ENCODE measurements at places on chromosomes 5 and 9. TPM values are rescaled to one million over a fixed set of nuclear protein-coding genes. Genes with fewer than 3 reads are reported as not detected.

DNA sequence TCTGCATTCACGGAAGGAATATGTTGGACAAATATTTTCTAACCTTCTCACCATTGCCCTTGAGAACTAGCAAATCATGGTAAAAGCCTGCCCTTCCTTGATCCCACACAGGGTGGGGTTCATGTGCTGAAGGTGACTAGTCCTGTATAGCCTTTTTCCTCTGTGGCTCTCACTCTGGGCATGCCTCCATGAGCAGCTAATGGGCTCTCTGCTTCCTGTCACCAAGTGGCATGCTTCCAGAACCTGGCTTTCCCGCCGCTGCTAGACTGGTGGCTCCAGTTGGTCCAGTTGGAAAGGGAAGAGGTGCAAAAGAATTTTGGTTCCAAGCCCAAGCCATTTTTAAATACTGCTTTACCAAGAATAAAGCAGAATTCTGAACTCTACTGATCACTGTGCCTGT, 35.5 kb downstream of the FBXO10 start:
- no peak for DNase-seq
- no peaks in the 10 kb centered on the region for H3K4me1 ChIP-seq
- H3K36me3 ChIP-seq: peaks cover 7% of the 10 kb centered on the region
- H3K4me3 ChIP-seq: no peak overlapping the region
- no peaks in the 10 kb centered on the region for H3K27me3 ChIP-seq

Gene C9
- polyA plus RNA-seq: 656 TPM

DNA sequence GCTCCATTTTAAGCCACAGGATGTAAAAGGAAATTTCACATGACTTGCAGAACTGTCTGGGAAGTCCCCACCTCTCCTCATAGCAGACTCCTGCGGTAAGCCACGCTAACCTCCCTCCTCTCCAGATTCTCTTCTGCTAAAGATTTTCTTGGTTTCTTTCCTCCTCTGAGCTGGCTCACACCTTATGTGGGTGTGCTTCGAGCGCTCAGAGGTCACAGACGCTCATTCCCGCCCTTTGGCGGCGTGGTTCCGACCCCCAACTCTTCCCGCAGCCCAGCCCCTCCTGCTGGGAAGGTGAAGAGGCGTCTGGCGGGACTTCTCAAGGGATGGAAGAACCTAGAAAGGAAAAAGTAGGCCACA, 32.9 kb upstream of the CDK20 start:
- no peaks in the 10 kb centered on the region for H3K4me1 ChIP-seq
- H3K27me3 ChIP-seq: no peaks in the 10 kb centered on the region
- H3K36me3 ChIP-seq: no peaks in the 10 kb centered on the region
- no peak overlapping the region for H3K27ac ChIP-seq
- no peak overlapping the region for H3K4me3 ChIP-seq

Gene MARCHF11
- not detected for polyA plus RNA-seq

DNA sequence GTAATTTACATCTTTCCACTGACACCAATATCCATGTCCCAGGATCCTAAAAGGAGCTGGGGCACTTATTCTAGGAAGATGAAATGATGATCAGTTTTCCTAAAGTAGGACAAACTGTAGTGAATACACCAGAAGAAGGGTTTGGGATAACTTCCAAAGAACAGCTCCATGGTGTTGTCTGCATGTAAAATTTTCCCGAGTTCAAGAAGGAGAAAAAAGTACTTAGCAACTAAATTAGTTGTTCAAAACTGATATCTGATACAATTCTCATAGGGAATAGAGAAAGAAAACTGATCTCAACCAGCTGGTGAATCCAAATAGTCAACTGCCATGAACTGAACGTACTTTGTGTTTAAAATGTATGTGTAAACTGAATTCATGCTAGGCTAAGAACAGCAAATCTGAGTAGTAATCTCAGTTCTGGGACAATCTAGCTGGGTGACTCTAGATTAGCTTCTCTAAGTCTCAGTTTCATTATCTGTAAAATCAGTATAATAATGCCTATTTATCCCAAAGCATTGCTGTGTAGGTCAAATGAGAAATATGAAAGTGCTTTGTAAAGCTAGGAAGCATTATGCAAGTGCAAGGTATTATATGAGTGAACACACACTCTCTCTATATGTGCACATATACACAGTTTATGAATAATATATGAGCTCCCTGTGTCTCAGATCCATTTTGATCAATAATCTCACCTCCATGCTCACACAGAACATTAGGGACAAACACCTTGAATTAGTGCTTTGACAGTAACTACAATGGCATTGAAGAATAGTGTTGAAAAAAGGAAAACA, 357.7 kb downstream of the SLIT3 start:
- H3K27me3 ChIP-seq: no peaks in the 10 kb centered on the region
- H3K27ac ChIP-seq: no peak overlapping the region
- no peak overlapping the region for H3K4me3 ChIP-seq
- no peak for DNase-seq

GRCh38 chr5:99702565-99702964, 773.8 kb upstream of the CHD1 start:
- H3K4me1 ChIP-seq: no peaks in the 10 kb centered on the region
- no peaks in the 10 kb centered on the region for H3K27me3 ChIP-seq
- H3K36me3 ChIP-seq: no peaks in the 10 kb centered on the region
- H3K27ac ChIP-seq: no peak overlapping the region
- DNase-seq: no peak

Gene SAXO1
- polyA plus RNA-seq: 0.01 TPM

DNA sequence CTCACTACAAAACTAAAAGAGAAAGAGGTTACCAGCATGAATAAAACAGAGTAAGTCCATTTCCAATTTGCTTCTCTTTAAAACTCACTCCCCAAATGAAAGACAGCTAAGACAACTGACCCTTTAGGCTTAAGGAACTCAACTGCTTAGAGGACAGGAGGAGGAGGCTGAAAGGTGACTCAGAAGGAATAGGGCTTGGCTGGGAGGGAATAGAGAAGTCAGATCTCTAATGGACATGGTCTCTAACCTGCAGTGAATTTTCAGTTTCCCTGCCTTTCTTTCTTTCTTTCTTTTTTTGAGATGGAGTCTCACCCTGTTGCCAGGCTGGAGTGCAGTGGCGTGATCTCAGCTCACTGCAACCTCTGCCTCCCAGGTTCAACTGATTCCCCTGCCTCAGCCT, 261.8 kb upstream of the CLINT1 start:
- no peak overlapping the region for H3K27ac ChIP-seq
- no peak overlapping the region for H3K4me3 ChIP-seq
- H3K36me3 ChIP-seq: no peaks in the 10 kb centered on the region
- no peaks in the 10 kb centered on the region for H3K4me1 ChIP-seq
- H3K27me3 ChIP-seq: no peaks in the 10 kb centered on the region
- DNase-seq: no peak

Gene ESM1
- polyA plus RNA-seq: not detected

DNA sequence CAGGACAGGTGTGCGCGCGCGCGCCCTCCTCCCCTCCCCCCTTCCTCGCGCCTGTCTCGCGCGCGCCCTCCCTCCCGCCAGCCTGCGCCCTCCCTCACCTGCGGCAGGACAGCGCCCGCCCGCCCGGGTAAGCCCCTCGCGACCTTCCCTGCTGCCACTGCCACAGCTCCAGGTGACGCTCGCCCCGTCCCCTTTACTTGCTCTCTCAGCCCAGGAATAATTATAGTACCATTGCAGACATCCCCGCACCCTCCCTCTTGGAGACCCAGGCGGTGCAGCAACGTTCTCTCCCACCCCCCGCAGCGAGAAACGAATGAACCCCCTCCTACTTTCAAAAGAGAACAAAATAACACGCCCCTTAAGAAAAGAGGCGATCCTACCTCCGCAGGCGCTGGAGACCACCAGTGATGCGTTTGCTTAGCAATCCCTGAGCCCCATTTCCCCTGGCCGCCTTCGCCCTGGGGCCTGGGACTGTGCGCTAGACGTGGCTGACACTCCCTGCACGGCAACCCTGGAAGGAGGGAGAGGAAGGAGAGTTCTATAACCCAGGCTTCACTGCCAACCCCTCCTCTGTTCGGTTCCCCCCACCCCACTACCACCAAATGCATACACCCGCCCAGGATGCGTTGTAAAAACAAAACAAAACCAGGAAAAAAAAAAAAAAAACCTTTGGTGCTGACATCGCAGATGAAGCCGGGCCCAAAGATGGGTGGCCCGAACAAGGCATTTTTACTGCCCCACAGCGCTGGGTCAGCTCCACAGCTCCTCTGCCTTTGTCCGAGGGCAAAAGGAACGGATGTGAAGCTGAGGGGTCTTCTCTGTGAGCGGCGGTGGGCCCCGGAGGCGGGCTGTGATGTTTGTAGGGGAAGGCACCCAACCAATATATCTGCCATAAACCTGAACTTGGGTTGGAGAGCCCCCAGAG, 5.6 kb upstream of the PURA start:
- DNase-seq: peak; percentile 47
- H3K36me3 ChIP-seq: no peaks in the 10 kb centered on the region
- H3K4me3 ChIP-seq: peak overlapping the region; percentile 80
- H3K27me3 ChIP-seq: no peaks in the 10 kb centered on the region
- peak overlapping the region; percentile 88 for H3K27ac ChIP-seq

DNA sequence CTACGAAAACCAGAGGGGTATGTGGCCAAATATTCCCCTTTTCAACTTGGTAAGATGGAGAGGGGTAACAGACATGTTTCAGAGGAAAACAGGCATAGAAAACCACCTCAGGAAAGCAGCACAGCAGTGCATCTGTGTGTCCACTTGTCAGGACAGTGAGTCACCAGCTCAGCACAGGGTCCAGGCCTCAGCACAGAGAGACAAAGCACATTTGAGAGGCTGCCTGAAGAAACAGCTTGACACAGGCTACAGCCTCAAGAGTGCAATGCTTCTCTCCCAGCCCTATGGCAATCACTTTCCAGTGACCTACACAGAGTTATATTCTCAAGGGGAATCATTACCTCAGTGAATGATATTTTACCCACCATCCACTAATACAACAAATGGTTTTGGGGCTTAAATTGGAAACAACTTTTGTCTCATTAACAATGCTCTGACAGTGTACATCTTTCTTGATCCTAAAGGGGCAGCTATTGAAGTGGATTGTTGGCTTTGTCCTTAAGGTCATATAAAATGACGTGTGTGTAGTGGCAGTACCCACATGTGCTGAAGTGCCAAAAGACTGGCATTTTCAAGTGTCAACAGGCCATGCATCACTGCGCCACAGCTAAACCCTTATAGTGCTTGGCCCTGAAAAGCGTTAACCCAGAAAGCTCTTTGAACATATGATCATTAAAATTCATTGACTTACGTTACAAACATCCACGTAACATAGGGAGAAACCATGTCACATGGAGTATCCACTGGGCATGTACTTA, 46.4 kb downstream of the ERMP1 start:
- no peaks in the 10 kb centered on the region for H3K27me3 ChIP-seq
- H3K4me1 ChIP-seq: no peaks in the 10 kb centered on the region
- peaks cover 2% of the 10 kb centered on the region for H3K36me3 ChIP-seq

DNA sequence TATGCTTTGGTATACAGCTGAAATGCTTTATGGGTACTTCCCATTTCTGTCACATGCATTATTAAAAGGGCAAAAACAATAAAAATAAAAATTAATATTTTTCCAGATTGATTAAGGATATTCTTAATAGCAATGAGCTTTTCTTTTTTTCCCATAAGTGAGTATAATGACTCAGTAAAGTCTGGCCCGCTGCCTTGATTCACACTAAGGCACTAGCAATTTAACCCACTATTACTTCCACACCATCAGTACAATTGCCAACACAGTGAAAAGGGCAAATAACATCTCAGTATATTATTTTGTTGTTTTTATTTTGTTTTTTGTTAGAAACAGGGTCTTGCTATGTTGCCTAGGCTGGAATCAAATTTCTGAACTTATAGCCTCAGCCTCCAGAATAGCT, 150.1 kb downstream of the RNF180 start:
- H3K4me3 ChIP-seq: no peak overlapping the region
- no peak for DNase-seq
- no peaks in the 10 kb centered on the region for H3K27me3 ChIP-seq
- no peaks in the 10 kb centered on the region for H3K36me3 ChIP-seq
- H3K27ac ChIP-seq: no peak overlapping the region

Gene PRKAA1
- 25.5 TPM for polyA plus RNA-seq

Gene TLR4
- polyA plus RNA-seq: 5.4 TPM

DNA sequence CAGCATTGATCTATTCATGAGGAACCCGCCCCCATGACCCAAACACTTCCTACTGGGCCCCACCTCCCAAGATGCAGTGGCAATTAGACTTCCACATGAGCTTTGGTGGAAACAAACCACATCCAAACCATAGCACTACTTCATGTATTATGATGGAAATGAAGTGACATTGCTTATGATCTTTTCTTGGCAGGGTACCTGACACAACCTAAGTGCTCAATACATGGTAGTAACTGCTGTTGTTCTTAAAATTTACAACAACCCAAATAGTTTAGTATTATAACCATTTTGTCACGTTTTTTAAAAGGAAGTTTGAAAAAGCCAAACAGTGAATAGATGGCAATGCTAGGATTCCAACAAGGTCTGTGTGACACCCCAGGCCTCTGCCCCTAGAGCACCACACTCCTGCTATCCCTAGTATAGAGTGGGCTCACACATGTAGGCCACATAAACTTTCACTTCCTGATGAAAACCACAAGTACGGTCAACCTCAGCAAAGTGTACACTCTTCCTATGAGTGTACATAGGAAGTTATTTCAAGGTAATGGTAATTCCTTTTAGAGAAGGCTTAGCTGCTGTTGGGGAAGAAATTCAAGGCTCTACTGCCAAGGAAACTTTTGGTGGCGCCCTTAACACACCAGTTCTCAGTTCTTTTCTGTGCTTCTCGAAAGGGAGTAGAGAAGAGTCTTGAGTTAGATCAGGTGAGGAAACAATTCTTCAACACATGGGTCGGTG, 97.6 kb downstream of the ARSB start:
- no peak overlapping the region for H3K4me3 ChIP-seq
- H3K27me3 ChIP-seq: no peaks in the 10 kb centered on the region
- no peaks in the 10 kb centered on the region for H3K36me3 ChIP-seq
- no peak for DNase-seq
